ENCODE measurements at places on chromosomes 3 and 15. TPM values are rescaled to one million over a fixed set of nuclear protein-coding genes. Genes with fewer than 3 reads are reported as not detected.

DNA sequence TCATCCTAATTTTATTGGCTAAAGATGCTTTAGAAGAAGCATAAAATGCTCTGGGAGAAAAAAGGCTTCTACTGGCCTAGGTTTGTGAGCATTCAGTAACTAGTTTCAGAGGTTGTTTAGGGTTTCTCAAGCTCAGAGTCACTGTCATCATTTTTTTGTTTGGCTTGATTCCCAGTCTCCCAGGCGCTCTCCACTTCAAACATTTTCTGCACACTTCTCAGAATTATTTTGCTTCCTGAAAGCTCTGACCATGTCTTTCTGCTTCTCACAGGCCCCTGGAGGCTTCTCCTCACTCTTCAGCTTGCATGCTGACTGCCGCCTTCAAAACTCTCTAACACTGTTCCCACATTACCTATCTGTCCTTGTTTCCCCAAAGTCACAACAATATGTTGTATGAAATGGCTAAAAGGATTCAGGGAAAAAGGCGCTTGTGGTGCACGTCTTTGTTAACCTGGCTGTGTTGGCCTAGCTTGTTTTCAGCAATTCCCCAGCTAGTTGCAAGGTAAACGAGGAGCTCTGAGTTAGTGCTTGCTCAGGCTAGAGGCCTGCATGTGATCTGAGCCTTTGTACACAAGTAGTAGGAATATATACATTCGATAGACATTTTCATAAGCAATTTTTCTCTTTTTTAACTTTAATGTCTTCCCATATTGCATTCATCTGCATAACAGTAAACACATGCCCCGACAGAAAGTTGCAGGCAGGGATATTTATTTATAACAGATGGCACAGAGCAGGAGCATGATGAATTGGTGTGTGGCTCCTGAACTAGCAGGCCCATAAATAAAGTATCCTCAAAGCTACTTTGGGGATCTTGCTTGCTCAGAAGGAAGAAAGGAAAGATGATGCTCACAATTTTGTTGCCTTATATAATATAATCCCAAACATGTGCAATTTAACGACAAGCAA is 129.2 kb upstream of the DPH6 start:
- DNase-seq = no peak

- DNase-seq = no peak
Measured at GRCh38 chr3:156948402-156949210, 122.5 kb downstream of the LEKR1 start.

DNA sequence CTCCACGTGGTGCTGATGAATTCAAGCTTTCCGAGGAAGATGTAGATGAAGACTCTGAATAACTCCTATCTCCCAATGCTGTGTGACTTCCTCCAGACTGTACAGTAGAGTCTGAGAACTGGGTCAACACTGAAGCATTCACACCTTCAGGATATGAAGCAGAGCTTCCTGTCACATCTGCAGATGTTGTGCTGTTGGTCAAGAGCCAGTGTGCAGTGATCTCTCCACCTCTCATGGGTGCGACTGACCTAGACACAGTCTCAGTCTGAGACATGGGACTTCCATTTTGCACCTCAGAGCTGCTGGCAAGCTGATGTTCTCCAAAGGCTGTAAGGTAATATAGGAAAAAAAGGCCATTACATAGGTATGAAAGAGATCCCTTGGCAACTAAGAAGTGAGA is 36.5 kb downstream of the HEG1 start:
- DNase-seq = no peak

PLOD2 gene
- 17.9 TPM for total RNA-seq

TM4SF18 gene
- total RNA-seq = 4.2 TPM

- DNase-seq = no peak
Measured at GRCh38 chr15:31511707-31512310, 185.2 kb downstream of the KLF13 start.

DNA sequence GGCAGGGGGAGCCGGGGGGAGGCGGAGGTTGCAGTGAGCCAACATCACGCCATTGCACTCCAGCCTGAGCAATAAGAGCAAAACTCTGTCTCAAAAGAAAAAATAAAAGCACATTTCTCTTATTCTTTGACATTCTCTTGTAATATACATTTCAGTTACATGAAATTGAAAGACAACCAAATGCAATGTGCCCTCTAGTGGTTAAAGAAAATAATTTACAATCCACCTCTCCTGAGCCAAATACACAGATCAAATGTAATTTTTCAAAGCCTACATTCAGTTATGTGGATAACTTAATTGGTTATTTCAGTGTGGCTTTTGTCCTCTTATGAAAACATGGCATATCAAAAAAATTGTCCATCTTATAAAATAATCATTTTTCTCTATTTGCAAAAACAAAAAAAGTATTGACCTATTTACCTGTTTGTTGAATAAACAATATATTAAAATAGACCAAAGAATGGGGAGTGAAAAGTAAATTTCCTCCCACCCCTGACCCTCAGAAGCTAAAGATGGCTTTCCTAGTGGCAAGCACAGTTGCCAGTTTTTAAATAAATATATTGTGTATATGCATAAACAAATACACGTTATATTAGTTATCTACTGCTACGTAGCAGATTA is 14.2 kb upstream of the U2SURP start:
- no peak for DNase-seq

SLC2A2 gene
- 2.4 TPM for total RNA-seq

GRCh38 chr3:56790016-56790821 is 11.5 kb downstream of the ARHGEF3 start:
- no peak for DNase-seq

COL6A5 gene
- total RNA-seq = not detected

PLSCR4 gene
- 12.2 TPM for total RNA-seq

PSTPIP1 gene
- 4.2 TPM for total RNA-seq

DNA sequence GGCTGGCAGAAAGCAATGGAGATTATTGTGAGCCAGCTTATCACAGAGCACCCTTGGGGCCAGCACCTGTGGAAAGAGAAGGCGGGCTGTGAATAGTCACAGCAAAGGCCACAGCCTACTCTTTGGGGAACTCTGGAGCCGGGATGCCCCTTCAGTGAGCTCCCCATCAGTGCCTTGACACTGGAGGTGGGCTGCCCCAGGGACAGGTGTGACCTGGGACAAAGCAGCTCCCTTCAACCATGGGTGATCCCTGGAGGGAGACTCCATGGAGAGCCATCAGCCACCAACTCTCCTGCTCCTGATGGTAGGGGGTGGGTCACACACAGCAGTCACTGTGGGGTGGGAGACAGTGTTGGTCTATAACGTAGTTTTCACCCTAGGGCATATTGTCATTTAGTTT is 5.8 kb downstream of the TTC21A start:
- DNase-seq = no peak

CADM2 gene
- total RNA-seq = 0.28 TPM

GRCh38 chr15:84023636-84024035 is 211.9 kb upstream of the GOLGA6L4 start:
- DNase-seq = no peak

- no peak for DNase-seq
Measured at GRCh38 chr3:51676102-51676640, 5.1 kb downstream of the TEX264 start.

GRCh38 chr3:10928407-10928960 is 64.1 kb upstream of the SLC6A1 start:
- peak; percentile 21 for DNase-seq

TASOR gene
- 24.3 TPM for total RNA-seq

DNA sequence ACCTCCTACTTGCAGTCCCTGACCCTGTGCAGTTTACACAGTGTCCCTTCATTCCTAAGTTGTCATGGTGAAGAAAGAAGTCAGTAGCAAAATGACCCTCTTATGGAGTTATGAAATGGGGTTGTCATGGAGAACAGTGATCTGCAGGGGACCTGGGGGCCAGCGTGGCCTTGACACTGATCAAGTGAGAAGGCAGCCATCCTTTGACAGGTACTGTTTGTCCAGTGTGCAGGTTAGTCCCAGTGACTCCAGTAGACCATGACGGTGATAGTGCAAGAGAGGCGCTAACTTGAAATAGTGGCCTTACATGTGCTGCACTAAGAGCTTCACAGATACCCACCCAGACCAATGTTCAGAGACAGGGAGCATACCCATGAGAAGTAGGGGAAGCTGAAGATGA is 87.9 kb downstream of the IL12A start:
- no peak for DNase-seq

GRCh38 chr3:128984596-128984995 is 9.3 kb downstream of the CFAP92 start:
- DNase-seq = no peak

ANKRD34C gene
- 0.34 TPM for total RNA-seq

DNA sequence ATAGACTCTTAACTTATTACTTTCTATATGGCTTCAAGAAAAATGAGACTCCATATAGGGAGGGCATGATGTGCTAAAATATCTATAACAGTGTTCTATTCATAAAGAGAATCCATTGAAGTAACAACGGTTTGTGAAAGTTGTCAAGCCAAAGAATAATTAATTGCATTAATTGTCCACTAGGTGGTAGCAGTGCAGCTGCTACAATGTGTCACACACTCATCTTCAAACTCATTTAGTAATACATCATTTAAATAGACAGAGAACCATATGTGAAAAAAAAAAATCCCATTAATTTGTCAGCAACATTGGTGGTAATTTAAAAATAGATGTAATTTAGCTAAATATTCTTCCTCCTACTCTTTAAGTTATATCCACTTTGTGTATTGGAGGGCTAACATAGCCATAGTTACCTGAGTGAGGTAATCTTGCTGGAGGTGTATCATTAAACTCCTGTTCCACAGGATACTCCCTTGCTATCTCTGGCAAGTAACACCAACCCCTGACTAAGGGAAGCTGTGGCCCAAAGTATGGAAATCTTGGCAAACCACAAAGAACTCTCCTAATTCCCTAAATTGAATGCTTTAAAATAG is 3.7 kb upstream of the CPA3 start:
- no peak for DNase-seq

DNA sequence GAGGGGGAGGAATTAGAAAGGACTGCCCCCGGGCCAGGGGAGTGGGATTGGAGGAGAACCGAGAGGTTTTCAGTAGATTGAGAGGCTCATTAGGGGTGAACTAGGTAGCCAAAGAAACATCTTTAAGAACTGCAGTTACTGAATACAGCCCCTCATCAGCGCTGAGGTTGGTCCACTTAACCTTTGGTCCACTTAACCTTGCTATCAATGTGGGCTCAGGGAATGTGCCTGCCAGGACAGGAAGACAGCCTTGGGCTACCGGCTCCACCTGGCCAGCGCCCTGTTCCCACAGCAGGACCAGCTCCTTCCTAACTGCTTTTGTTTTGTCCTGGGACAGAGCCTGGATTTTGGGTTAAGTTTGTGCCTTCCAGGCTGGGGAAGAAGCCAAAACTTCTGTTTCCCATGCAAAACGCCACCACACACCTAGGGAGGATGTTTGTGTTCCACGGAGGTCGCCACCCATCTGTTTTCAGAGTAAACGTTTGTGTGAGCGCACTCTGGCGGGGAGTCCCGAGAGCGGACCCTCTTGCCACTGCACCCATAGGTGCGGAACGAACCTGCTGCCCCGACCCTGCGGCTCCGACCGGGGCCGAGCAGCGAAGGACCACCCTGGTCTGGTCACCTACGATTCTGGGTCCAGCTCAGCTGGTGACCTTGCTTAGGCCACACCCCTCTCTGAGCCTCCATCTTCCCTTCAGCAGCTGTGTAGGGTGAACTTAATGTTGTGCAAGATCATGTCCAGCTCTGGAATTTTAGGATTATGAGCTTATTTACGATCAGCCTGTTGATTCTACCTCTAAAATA is 107.4 kb downstream of the VGLL4 start:
- DNase-seq = no peak

GRCh38 chr15:69750253-69750652 is 297.6 kb downstream of the RPLP1 start:
- no peak for DNase-seq

DNA sequence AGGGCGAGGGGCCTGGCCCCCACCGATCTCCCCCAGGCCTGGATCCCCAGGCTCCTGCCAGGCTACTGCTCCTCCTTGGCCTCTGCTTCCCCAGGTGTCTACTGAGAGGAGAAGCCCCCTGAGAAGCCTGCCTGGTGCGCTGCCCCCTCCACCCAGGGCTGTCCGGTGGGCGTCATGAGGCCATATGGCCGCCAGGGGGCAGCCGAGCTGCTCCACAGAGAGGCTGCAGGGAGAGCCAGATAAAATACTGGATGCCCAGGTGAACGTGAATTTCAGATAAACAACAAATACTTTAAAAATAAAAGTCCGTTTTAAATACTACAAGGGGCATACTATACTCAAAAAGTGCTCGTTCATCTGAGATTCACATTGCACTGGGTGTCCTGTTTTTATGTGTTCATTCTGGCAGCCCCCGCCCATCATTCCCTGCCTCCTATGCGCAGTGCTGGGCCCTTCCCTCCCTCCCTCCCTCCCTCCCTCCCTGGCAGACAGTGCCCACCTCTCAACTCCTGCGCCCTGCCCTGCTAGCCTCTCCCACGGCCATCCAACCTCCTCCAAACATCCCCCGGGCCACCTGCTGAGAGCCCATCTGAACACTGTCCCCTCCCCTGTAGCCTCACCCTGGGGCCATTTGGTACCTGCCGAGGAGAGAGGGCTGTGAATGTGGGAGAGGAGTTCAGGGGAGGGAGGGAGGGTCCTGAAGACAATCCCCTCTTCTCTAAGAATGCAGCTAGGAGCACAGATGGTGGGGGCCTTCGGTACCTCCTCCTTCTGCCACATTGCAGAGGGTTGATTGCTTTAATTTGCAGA is 29.6 kb downstream of the PSTPIP1 start:
- peak; percentile 72 for DNase-seq

DNA sequence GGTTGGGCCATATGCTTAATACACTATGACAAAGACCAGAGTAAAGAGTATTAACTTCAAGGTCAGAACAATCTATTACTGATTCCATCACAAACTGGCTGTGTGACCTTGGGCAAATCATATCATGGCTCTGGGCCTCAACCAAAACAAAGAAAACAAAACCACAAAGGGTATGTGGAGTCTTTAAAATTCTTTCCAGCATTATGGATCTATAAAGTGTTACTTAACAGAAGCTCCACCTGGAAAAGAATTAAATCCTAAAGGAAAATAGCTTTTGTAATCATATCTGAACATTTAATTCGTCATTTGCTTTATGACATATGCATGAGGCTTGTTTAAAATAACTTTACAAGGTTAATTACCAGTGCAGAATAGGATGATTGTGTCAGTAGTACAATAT is 265.5 kb downstream of the SATB1 start:
- no peak for DNase-seq

GRCh38 chr15:74403588-74403919 is 30.2 kb downstream of the SEMA7A start:
- no peak for DNase-seq

DNA sequence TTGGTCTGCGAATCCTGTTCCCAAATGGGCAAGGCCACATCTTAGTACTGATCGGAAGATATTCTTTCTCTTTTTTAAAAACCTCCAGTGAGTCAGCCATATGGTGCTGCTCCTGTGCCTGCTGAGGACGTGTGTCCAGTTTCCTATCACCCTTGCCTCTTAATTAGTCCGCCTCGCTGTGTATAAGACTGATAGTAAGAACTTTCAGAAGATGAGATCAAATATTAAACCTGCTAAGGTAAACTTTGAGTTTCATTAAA is 612 bp downstream of the UBA5 start:
- no peak for DNase-seq

DNA sequence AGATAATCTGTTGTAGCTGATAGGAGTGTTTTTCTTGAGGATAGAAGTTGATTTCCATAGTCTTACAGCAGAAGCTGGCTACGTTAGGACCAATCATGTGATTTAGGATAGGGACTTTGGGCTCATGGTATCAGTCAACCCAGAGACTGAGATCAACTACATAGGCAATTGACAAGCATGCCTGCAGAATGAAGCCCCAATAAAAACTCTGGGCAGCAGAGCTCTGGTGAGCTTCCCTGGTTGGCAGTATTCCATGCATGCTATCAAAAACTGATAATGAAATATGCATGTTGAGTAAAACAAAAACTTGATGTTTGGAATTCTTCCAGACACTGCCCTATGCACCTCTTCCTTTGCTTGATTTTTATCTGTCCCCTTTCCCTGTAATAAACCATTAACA is 38.0 kb downstream of the SUCNR1 start:
- no peak for DNase-seq

- DNase-seq = no peak
Measured at GRCh38 chr3:40973141-40973540, 226.2 kb upstream of the CTNNB1 start.
